ENCODE measurements at places on chromosomes 2 and 18. TPM values are rescaled to one million over a fixed set of nuclear protein-coding genes. Genes with fewer than 3 reads are reported as not detected.

The IGFBP5 gene
- 292 TPM for total RNA-seq

The GKN2 gene
- total RNA-seq = not detected

DNA sequence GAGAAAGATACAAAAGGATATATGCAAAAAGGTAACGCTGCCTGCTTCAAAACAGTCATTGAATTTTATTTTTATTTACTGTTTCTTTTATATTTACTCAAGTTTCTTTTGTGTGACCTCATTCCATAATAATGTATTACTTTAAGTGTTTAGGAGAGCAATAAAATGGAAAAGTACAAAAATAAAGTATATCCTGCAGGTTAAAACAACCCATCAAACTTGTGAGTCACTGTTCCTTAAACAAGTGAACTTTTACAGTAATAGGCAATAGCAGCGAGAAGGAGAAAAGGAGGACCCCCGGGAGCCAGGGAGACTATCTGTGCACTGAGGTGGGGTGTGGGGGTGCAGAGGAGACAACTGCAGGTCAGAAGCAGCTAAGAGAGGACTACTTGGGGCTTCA lies 124.5 kb downstream of the EN1 start:
- H3K4me1 ChIP-seq = peaks cover 5% of the 10 kb centered on the region
- DNase-seq = no peak
- H3K27me3 ChIP-seq = no peaks in the 10 kb centered on the region
- no peak overlapping the region for H3K27ac ChIP-seq

- H3K27ac ChIP-seq = no peak overlapping the region
- no peak overlapping the region for H3K4me3 ChIP-seq
- DNase-seq = no peak
Measured at GRCh38 chr2:158828378-158829164, 33.5 kb downstream of the DAPL1 start.
